Activated CD8-positive, alpha-beta T cell treated with anti-CD3 and anti-CD28 coated beads for 36 hours (primary cell): ENCODE measurements at places on chromosomes 2 and 18. TPM values are rescaled to one million over a fixed set of nuclear protein-coding genes. Genes with fewer than 3 reads are reported as not detected.

DNA sequence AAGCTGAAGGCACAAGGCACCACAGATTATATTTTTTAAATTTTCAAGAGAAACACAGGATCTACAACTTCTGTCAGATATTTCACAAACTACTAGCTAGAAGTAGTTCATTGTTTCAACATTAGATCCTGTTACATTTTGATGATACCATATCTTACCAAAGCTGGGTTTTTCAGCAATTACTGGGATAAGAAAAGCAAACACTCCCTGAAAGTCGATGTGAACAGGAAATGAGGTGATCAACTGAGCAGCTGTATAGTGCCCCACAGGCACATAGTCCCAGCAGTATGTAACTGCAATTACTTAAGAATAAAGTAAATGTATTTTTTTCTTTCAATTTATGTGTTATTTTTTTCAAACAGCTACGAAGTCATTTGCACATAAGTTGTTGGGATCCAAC is 103.5 kb downstream of the DNER start:
- H3K27me3 ChIP-seq, result no peaks in the 10 kb centered on the region
- DNase-seq, result no peak
- H3K4me1 ChIP-seq, result no peaks in the 10 kb centered on the region
- H3K27ac ChIP-seq, result no peak overlapping the region
- no peaks in the 10 kb centered on the region for H3K36me3 ChIP-seq

GRCh38 chr2:69933839-69934613 is 19.1 kb downstream of the MXD1 start:
- no peak overlapping the region for H3K4me3 ChIP-seq
- H3K27ac ChIP-seq, result peak overlapping the region; percentile 11
- no peak for DNase-seq
- H3K27me3 ChIP-seq, result no peaks in the 10 kb centered on the region

The SPHKAP gene
- total RNA-seq, result not detected

DNA sequence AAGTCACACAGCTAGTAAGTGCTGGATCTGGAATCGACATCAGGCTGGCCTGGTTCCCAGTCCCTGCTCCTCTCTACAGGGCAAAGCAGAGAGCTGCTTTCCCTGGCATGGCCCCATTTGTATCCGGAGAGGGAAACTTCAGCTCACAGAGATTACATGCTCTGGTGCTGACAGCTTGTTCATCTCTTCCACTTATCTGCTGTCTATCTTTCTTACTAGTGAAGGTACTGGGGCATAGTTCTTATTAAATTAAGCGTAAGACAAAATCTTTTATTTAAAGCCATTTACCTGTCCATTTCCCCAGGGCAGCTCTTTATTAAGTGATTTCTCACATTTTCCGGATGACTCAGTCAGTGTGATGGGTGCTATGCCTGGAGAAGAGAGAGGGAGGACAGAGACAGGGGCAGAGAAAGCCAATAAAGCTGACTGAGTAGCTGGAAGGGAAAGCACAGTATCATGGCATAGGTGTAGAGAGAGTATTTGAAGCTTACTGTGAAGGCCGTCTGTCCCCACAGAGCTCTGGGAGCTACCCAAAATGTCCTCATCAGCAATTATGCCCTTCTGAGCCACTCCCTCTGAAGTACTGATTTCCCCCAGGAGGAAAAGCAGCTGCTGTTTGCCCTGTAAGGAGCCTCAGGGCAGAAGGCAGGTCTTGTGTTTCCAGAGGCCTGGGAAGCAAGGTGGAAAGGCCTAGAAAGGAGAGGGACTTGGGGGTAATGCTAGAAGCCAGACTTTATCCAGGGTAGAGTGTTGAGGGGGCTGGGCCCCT is 44.1 kb upstream of the EPAS1 start:
- no peak overlapping the region for H3K4me3 ChIP-seq
- no peak for DNase-seq
- no peak overlapping the region for H3K27ac ChIP-seq
- H3K36me3 ChIP-seq, result no peaks in the 10 kb centered on the region
- no peaks in the 10 kb centered on the region for H3K27me3 ChIP-seq
- peaks cover 1% of the 10 kb centered on the region for H3K4me1 ChIP-seq

DNA sequence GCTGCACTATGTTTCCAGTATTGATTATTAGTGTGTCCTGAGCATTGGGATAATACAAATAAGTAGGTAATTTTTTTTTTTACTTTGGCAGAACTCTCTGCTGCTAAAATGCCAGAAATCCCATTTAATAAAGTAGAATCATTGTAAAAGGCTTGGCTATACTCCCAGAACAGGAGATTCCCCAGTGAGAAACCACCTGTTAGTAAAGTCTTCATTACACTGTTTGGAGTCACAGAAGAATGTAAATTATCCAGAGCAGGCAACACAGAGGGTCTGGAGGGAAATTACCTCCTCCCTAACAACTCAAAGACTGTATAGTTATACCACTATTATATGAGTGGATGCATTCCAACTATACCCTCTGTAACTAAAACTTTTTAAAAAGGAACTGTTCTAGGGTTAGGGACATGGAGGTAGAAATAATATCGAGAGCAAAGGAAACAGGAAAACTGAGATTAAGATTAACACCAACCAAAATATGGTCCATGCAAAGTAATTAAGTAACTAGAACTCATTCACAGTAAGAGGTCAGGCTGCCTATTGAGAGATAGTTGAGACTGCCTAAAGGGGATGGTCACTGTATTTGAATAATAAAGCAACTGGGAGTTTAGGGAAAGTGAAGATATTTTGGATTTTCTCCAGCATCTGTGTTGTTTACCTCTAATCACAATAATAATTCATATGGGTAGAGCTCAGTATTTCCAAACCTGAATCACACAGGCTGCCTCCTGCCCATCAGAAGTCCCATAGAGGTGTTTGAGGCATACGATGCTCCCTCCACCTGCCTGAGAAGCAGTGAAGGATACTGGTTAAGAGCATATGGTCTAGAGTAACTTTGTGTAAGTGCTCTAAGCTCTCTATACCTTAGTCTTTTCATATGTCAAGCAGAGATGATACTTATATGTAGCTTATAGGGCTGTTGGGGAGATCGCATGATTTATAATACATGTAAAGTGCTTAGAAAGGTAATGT is 34.4 kb downstream of the MAP2 start:
- H3K27ac ChIP-seq, result no peak overlapping the region
- no peaks in the 10 kb centered on the region for H3K27me3 ChIP-seq
- no peak for DNase-seq
- no peak overlapping the region for H3K4me3 ChIP-seq
- H3K4me1 ChIP-seq, result no peaks in the 10 kb centered on the region

The MRPL44 gene
- total RNA-seq, result 37.8 TPM
